NCI-H69 (cell line): ENCODE measurements at places on chromosomes 4 and X.

DNA sequence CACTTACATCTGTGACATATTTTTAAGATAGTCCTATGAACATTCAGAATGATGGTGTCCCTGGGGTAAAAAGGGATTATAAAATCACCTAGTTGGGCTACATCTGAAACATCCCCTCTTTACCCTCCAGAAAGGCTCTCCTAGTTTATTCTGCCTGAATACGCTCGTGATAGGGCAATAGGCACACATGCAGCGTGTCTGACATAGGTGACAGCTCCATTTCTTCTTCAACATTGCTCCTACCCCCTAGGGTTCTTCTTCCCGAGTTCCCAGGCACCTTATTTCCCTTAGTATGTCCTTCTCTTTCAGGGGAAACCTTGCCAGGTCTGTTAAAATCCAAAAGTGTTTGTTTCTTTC is 27.1 kb upstream of the CFAP299 start:
- DNase-seq, result peak; percentile 50

DNA sequence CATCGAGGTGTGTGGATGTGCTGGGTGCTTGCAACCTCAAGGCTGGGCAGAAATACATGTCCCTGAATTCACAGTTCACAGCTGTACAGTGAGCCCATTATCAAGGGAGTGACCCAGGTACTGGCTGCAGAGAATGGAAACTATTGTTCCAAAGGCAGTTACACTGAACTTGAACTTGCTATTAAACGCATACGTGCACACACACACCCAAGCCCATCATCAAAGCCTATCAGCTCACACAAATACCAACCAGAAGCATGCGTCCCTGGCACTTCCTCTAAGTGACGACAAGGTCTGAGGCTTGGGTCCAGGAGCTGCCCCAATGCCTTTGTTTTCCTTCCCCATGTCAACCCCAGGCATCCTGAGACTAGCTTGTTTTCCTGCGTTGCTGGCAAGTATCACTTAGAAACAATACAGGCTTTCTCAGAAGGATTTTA is 88.6 kb downstream of the IRF2 start:
- DNase-seq, result peak; percentile 46

DNA sequence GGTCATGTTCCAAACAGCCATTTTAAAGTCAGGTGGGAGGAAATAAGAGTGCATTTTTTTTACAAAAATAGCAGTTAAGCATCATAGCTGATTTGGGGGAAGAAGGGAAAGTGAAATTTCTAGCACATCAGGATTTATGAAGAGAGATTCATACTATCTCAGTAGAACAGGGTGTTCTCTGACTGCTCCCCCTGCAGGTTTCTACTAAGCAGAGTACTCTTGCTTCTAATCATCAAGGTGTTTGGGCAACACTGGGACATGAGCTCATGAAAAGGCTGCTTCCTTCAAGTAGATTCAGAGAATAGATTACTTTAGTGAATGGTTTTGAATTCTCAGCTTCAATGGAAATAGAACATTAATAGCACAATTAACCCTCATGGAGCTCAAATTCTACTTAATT is 591.4 kb upstream of the PCDH10 start:
- DNase-seq, result peak; percentile 8

DNA sequence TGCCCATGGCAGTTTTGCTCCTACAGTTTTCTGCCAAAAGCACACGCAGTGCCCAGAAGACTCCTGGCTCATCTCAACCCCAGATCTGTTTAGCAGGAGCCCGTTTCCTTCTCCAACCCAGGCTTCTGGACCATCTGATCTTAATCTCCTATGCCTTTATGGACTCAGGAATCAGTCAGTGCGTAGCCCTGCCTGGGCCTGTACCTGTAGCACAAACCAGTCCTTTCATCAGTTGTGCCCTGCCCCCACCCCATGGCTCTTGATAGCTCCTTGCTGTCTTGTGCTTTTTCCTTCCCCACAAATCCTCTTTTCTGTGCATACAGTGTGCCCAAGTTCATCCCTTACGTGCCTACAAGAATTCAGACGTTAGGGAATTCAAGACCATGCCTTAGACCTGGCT is 1.5 kb downstream of the ZNF718 start:
- DNase-seq, result no peak

- no peak for DNase-seq
Measured at GRCh38 chr4:188018262-188018661, 22.7 kb downstream of the ZFP42 start.

DNA sequence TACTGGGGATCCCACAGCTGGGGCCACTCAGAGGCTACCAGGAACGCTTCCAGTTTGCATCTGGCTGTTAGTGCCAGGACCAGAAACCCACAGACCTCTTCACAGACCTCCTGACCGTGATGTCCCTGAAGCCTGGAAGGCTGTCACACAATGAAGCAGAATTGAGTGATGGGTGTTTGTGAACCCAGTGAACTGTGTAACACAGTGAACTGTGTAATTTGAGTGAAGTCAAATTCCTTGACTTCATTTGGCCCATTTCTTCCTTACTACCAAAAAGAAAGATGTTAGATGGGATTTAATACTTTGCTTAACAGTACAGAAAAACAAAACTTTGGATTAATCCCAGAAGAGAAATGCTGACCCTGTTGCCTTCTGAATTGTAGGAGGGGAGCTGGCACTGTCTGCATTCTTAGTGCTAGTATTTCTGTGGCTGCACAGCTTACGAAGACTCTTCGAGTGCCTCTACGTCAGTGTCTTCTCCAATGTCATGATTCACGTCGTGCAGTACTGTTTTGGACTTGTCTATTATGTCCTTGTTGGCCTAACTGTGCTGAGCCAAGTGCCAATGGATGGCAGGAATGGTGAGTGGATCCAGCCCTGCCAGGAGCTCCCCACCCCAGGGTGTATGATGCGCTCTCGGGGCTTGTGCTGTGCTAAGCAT is 17.8 kb downstream of the SRD5A3 start:
- no peak for DNase-seq

GRCh38 chrX:36978886-36979285 is 29.3 kb upstream of the FAM47C start:
- no peak for DNase-seq

- DNase-seq, result no peak
Measured at GRCh38 chr4:122963216-122963615, 40.8 kb upstream of the NUDT6 start.

- DNase-seq, result no peak
Measured at GRCh38 chrX:136896121-136896914, 15.8 kb upstream of the RBMX start.

- peak; percentile 8 for DNase-seq
Measured at GRCh38 chrX:44071847-44072551, 98.8 kb upstream of the NDP start.

DNA sequence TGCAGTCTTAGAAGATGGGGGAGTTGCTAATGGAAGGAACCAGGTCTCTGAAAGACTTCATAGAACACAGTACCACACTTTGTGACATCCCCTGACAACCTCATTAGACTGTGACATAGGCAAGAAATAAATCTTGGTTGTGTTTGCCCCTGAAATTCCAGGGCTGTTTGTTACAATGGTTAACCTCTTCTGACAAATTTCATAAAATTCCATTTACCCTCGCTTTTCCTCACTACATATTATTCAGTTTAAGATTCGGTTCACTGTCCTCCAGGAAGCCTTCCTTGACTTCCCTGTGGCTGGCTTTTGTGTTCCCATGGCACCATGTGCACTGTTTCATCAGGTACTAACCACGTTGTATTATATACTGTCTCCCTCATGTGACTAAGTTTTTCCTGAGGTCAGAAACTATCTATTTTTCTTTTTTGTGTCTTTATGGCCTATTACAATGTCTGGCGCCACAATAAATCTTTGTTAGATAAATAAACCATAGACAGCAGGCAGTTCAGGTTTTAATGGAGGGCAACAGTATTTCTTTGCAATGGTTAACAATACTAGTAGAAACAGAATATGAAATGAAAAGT is 54.2 kb downstream of the ATXN3L start:
- peak; percentile 60 for DNase-seq

DNA sequence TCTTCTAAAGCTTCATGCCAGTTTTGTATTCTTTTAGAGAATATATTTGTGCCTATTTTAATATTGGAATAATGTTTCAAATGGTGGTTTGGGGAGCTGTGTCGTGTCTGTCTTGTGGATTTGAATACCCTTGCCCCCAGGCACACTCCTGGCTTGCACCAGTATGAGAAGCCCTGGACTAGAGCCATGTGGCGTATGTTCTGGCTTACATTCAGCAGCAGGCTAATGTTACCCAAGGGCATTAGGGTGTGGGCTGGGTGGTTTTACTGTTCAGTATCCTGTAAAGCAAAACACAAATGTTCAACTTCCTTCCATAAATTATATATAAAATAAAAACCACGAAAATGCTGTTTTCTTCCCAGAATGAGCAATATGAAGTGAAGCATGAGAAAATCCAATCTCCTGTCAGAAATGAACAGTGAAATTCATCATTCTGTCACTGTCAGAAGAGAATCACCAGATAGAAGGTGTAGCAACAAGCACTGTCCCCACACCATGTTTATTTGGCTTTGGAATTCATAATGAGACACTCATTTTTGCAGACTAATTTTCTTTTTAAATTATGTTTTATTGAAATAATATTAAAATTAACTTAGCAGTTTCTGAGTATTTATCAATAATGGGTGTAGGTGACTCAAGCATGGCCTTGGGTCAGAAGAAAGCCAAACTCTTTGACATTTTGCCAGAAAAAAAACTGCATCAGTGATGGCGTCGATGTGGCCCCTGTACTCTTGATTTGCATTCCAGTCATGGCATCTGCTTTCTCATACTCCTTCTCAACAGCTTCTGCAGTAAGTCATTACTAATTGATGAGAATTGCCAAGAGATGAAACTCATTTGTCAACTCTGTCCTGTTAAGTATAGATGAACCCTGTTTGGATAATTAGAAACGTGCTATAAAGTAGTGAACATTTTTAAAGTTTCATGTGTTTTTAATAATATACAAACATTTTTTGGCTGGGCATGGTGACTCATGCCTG is 43.8 kb downstream of the WWC2 start:
- peak; percentile 87 for DNase-seq

- no peak for DNase-seq
Measured at GRCh38 chr4:8905773-8906667, 34.4 kb upstream of the HMX1 start.

- DNase-seq, result peak; percentile 5
Measured at GRCh38 chr4:123305736-123306135, 90.9 kb upstream of the SPRY1 start.

DNA sequence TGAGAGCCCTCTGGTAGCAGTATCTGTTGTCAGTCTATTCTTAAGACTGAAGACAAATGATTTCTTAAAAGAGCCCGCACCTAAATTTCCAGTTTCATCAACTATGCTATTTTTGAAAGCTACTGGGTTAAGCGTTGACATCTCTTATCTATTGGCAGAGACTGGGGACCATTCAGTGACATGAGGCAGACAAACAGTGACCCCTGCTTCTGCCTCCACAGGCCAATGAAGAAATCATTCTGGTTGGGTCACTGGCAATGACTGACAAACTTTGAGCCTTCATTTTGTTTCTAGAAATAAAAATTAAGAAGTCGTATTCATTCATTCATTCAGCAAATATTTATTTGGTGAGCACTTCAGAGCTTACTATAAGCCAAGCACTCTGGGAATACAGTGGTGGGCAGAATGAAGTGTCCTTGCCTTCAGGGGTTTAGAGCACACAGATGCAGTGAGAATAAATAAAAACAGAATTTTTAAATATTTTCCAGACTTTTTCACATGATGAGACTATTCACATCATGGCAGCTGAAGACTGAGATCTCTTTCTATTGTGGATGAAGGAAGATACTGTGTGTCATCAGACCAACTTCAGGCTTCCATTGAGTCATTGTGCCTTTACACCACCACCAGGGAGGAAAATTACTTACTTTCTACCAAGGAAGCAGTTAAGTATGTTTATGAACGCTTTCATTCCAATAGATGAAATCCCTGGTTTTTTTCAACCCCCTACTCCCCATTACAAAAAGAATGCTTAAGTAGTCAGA is 36.0 kb downstream of the SORBS2 start:
- DNase-seq, result no peak

DNA sequence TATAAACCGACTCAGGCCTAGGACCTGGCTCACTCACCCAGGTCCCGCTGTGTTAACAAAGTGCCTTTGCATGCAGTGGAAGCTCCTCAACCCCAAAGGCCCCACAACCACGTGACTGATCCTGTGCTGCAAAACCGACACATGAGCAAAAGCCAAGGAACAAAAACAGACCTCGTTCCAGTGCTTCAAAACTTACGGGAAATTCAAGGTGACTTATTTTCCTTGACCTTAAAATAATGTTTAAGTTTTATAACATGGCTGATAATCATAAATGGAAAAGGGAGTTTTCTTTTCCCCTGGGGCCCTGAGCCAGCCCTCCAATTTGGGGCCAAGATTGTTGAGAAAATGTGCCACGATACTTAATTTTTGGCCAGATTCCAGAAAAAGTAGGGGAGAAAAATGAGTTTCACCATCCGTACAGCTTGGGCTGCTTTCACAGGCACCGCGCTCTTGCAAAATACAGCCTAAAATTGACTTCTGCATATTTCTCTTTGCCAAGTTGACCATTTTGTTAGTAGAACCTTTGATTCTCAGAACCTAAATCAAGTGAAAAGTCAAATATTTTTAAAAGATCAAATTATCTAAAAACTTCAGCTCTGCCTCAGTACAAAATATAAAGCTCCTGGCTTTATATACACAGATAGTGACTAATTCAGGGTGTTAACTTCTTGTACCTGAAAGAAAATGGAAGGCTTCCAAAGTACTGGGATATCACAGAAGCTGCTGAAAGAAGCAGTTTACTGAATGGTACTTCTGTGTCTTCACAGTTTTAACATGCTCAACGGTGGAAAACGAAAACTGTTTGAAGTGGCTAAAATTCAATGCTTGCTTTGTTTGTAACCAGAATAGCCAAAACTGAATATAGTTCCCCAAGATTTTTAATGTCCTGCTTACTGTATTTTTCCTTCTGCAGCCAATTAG is 93.8 kb downstream of the APBB2 start:
- no peak for DNase-seq

DNA sequence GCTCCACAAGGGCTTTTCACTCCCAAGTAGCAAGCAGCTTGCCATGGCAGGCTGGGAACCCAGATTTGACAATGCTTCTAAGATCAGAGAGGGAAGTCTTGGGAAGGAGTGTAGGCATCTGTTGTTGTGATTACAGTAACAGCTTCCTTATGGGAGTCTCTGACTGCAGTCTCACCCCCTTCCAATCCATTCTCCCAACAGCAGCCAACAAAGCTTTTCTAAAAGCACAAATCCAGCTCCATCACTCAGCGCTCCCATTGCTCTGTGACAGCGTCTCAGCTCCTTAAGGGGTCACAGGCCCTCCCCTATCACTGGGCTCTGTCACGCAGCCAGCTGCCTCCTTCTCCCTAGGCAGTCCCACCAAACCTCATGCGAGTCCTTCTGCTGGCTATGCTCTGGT is 7.1 kb downstream of the IGFBP7 start:
- DNase-seq, result no peak

DNA sequence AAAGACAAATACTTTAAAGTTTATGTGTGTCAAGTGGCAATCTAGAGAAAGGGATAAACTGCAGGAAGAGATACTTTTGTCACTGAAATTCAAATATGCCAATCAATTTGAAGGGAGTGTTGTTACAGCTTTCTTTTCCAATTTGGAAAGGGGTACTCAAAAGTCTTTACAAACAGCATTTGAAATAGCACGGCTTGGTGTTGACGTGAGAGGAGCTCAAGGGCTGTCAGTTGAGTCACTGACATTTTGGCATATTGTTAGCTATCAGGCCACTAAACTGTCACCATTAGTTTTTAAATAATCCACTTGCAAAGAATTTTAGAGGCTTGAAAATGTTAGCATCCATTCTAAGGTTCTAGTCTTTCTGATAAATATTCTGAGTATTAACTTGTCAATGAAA is 698.4 kb downstream of the IL1RAPL1 start:
- no peak for DNase-seq
